ENCODE measurements at places on chromosomes 6 and 20.

GRCh38 chr20:59159493-59160376 is 3.9 kb upstream of the ZNF831 start:
- peak; percentile 64 for DNase-seq

GRCh38 chr6:1105833-1106400 is 206.0 kb upstream of the FOXQ1 start:
- DNase-seq: no peak

- DNase-seq: no peak
These were observed 80.4 kb downstream of the TBXT start for GRCh38 chr6:166087246-166087645.

- DNase-seq: no peak
These were observed 118.9 kb upstream of the SLC22A23 start for GRCh38 chr6:3575701-3576100.

DNA sequence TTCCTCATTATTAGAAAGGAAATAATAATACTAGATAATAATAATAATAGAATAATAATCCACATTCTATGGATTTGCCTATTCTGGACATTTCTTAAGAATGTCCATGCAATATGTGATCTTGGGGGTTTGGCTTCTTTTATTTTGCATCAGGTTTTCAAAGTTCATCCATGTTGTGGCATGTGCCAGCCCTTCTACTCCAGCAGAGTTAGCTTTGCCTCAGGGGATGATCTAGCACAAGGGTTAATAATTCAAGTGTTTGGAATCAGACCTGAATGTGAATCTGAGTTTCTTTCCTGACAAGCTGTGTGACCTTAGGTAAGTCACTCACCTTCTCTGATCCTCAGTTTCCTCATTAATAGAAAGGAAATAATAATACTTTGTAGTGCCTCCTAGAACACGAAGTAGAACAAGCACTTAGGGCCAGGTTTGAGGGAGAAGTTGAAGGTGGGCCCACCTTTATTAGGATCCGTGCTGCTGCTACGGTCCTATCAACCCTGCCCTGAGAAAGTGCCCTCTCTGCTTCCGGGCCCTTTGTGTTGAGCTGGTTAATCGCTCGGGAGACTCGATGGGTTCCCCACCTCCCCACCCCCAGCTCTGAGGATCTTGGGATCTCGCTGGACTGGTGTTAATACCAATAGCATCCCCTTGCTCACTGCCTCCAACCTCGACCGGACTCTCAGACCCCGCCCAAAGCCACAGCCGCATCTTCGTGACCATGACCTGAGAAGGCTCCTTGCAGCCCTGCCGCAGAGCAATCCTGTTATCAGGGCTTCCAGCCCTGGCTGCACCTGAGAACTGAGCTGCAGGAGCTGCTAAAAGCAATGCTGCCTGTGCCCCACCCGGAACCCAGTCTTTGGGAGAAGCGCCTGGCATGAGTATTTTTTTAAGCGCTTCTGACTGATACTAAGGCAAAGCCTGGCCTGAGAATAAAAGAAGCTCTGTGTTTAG is 26.9 kb downstream of the RBM38 start:
- no peak for DNase-seq

- no peak for DNase-seq
These were observed 67.3 kb upstream of the NXT1 start for GRCh38 chr20:23283096-23283850.

GRCh38 chr6:88513920-88514319 is 347.8 kb upstream of the CNR1 start:
- DNase-seq: no peak

GRCh38 chr6:106792536-106793236 is 163.3 kb downstream of the QRSL1 start:
- DNase-seq: no peak

DNA sequence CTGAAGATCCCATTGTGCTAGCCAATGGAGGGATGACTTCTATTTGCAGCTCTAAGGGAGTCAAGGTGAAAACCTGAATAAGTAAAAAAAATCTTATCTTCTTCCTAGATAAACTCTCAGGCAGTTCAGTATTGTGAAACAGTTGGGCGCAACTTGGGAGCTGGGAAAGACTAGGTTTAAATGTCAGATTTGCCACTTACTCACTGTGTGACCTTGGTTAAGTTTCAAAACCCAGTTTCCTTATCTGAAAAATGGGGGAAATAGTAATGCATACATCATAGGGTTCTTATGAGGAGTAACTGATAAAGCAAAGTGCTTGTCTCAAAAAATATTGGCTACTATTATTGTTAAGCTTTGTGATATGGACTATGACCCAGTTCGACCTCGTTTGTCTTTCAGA is 88.8 kb downstream of the CD83 start:
- DNase-seq: no peak

- no peak for DNase-seq
These were observed 295.6 kb downstream of the UTRN start for GRCh38 chr6:144580771-144581170.

DNA sequence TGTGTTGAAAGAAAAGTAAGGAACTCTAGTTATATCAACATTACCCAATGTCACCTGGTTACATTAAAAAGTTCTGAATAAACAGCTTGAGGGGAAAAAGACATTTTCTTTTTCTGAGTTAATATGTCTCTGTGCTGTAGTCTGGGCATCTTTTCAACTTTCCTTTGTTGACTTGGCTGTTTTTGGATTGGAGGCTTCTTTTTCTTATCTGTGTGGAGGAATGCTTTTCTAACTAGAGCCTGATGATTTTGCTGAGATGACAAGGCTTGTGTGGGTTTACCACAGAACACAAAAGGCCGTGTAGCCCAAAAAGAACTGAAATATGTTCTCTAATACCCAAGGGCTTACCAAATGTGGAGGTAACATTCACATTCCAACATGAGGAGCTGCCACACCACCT is 161.8 kb downstream of the KCNQ5 start:
- DNase-seq: no peak

DNA sequence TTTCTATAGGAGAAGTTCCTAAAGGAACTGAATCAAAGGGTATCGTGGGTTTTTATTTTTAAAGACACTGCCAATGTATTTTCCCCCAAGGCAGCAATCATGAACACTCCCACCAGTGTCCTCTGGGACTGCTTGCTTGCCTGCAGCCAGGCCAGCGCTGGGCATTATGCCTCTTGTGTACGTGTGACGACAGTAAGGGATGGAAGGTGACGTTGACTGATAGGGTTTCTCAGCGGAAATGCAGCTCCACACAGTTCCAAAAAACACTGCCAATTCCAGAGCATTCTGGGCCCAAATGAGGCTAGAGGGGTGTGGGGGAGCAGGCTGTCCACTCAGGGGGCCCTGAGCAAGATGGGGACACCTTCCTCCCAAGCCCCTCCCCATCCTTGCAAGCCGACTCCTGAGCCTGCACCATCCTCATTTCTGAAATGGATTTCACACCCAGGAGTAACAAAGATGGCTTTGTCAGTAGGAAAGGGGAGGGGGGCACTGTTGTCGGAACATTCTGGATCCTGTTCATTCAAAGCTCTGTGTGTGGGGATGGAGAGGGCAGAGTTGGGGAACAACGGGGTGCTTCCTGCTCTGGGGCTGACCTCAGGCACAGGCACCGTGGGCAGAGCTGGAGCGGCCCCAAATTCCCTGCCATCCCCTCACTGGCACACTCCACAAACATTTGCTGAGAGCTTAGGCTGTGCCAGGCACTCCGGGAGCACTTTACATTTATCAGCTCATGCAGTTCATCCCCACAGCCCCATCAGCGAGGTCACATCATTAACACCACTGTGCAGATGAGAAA is 20.0 kb downstream of the PREX1 start:
- no peak for DNase-seq

DNA sequence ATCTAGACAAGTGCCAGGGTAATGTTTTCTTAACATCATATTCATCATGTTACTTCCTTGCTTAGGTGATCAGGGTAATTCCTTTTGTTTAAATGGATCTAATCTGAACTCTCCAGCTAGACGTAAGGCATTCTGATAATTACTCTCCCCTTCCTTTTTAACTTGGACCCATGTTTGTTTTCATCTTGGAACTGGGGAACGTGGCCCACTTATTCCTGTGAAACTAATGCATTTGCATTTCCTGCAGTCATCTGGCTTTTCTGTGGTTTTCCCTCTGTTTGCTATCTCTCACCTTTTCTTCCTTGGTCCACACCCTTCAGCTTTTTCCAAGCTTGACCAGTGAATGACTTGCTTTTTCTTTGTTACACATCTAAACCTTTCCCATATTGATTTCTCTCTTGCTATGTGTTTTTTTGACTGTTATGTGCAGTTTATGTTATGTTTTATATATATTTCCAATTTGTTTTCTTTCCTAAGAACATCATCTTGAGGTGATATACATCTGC is 33.3 kb downstream of the SLX4IP start:
- no peak for DNase-seq

GRCh38 chr6:29510202-29510601 is 22.4 kb upstream of the MAS1L start:
- no peak for DNase-seq

GRCh38 chr6:2274981-2275891 is 29.8 kb upstream of the GMDS start:
- no peak for DNase-seq

DNA sequence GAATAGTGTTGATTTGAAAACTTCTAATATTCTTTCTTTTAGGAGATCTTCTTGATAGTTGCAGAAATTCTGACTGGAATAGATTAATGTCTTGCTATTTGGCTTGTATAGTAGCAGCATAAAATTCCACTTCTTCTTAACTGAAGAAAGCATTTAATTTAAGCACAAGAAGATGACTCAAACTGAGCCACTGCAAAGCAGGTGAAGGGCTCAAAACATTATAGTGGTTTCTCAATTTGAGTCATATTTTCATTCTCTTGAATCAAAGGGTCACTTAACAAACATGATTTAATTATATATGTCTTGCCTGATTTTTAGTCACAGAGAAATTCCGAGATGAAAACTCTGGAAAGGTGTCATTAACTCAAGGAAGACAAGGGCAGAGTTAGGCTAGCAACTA is 239.3 kb downstream of the ZNF217 start:
- no peak for DNase-seq

DNA sequence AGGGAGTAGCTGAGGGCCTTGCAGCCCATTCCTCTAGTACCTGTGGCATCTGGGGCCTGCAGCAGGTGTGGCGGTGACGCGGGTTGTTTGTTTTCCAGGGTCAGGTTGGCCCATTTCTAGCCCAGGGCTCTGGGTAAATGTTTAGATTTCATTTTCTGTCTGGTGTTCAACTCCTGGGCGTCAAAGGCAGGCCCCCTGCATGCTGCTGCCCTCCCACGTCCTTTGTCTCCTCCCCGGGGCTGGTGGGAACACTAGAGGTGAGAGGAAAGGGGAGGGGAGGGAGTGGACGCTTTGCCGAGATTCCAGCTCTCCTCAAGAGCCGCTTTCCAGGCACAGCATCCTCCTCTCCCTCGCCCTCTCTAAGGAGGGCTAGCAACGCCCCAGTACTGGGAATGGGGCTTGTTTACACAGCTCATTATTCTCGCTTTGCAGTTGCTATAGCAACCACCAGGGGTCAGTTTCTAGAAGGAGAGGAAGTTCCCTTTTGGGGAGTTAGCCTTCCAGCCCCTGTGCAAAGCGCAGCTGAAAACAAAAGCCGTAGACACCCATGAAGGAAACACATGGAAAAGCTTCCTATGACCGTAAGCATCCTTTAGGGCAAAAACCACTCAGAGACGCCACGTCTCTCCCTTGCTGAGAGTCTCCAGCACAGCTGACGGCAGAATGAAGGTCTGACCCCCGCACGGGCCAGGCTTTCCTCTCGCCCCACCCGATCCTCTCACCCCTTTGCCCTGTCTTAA is 170.6 kb downstream of the LY86 start:
- no peak for DNase-seq

DNA sequence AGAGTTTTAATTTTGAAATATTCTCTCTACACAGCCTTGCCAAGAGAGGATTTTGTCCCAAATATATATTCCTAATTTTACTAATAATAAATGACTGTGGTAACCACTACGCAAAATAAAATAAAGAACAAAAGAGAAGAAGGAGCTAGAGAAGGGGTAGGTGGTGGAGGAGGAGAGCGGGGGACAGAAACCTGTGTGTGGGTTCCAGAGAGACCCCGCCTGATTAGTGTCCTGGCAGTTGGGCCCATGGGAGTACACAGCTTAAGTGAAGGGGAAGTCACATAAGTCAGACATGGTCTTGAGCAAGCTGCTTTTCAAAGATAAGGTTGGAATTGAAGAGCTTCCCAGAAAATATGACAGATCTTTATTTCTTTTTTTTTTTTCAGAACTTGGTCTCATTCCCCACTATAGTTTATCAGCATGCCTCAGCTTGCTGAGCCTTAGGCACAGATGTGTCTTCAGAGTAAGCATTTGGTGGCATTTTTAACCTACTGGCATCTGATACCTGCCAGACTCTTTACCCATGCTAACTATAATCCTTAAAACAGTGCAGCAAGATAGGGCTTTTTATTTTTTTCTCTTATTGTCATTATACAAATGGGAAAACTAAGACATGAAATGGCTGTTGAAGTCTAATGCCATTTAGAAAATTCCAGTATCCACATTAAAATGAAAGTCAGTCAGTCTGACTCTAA is 9.6 kb upstream of the RHAG start:
- DNase-seq: no peak
